ENCODE measurements at places on chromosomes 2 and 18.

DNA sequence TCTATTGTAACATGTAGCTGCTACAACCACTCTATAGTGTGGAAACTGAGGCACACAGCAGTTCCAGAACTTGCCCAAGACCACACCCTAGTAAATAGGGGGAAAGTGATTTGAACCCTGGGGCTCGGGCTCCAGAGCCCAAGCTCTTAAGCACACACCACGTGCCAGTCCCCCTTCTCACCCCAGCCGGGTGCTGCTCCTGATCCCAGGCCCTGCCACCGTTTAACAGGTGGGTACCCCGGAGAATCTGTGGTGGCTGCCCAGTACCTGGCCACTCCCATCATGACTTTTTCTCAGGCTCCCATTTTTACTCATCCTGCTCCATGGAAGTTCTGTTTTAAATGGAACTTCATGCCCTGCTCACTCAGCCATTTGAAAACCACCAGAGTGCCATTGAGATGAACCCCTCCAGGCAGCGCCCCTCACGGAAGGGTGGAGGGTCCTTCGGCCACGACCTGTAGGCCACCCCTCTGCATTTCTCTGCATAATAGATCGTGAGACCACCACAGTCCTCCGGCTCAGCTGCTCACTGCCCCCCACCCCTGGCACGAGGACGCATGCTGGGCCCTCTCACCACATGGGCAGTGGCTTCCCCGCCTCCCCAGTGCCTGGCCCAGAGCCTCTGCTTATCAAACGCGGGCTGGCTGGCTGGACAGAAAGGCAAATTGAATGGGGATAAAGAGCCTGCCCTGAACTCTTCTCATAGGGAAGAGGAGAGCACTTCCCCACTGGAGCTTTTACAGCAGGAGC, 42.1 kb downstream of the TMEM37 start:
- DNase-seq, result no peak

- DNase-seq, result no peak
Measured at GRCh38 chr2:168968342-168968741, 62.8 kb downstream of the ABCB11 start.

DNA sequence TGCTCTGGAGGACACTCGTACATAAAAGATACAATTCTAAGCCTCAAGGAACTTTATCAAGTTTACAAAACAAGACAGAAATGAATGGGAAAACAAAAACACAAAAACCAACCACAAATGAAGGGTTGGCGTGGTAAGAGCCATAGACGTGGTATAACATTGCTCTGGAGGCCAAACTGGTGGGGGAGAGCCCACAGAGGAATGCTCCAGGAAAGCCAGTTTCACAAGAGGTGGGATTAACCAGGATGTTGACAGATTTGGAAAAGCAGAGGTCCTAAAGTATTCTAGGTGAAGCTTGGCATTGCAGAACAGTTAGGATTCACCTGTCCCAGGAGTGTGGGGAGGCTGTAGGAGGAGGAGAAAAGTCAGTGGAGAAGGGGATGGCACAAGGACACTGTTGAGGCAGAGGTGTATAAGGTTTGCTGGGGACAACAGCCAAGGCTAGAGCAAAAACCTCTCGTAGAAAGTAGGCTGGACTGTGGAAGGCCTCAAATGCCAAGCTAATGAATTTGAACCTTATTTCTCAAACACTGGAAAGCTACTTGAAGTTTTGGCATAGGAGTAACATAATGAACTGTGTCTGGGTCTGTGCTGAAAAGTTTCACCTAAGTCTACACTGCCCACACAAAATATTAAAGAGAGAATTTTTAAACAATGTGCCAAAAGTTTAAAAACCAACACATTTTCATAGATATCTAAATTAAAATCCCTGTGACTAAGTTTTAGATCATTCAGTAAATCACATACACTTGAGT, 135.1 kb downstream of the THADA start:
- no peak for DNase-seq

DNA sequence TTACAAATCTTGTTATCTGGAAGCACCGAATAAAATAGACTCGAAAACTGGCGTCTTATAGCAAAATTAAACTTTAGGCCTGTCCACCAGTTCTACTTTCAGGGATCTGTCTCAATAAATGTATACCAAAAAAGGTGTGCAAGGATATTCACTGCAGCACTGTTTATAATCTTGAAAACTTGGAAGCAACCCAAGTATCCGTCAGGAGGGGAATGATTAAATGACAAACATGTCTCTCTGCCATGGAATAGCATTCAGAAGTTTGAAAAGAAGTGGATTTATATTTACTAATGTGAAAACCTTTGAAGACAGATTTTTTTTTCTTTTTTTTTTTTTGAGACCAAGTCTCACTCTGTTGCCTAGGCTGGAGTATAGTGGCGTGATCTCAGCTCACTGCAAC, 32.3 kb upstream of the SATB2 start:
- DNase-seq, result no peak

DNA sequence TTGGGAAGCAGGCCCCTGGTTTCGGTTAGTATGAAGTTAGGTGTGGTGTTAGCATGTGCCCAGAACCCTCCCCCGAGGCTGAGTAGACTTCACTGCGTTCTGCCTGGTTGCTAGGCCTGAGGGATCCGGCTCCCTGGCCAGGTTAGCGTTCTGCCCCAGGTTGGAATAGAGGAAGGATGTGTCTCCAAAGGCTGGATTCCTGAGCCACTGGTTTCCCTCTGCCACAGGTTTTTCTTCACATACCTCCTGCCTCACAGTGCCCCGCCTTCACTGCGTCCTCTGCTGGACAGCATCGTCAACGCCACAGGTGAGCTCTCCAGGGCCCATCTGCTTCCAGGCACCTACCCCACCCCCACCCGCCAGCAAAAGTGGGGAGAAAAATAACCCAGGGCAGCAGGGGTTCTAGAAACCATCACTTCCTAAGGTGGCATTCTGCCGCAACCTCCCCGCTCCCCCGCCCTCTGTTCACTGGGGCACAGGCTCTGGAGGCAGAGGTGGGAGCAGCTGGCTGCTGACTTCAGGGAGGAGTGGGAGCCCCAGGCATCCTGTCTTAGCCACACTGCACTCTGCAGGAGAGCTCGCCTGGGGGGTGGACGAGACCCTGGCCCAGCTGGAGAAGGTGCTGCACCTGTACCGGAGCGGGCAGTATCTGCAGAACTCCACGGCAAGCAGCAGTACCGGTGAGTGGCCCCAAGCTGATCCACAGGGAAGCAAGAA, 7.1 kb downstream of the PKDCC start:
- DNase-seq, result no peak

- no peak for DNase-seq
Measured at GRCh38 chr18:58388736-58389135, 240.2 kb downstream of the ALPK2 start.

DNA sequence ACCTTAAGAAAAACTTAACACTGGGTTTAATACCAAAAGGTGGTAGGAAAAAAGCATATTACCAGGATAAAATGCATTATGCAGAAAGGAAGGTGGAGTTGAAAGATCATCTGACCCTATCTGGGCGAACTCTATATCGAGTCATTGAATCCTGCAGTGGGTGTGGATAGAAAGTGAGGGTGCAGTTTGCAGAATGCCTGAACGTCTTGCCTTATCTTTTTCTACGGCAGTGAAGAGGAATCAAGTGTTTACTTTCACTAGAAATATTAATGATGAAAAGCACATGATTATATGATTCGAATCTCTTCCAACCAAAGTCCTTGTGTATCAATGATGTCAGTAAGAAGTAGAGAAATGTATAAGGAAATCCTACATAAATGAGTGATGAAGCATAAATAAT, 4.3 kb upstream of the CAVIN2 start:
- no peak for DNase-seq

DNA sequence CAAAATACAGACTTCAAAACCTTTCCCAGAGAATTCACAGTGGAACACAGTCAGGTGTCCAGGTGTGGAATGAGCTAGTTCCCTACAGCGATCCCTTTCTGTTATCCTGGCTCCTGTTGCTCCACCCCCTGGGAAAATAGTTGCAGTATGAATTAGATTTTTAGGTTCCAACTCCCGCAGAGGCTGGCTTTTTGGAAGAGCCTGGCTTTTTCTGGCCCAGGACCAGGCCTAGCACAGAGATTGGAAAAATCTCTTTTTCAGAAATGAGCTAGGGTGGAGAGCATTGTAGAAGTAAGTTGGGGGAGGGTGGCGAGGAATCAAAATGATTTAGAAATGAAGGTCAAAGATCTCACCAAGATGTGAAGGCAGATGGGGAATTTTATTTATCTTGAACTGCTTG, 27.1 kb downstream of the COL5A2 start:
- no peak for DNase-seq

- DNase-seq, result no peak
Measured at GRCh38 chr2:161943011-161943410, 131.0 kb downstream of the DPP4 start.

- DNase-seq, result no peak
Measured at GRCh38 chr2:47016172-47016913, 100.7 kb upstream of the MCFD2 start.

- no peak for DNase-seq
Measured at GRCh38 chr2:22691666-22692065, 693.3 kb upstream of the KLHL29 start.

DNA sequence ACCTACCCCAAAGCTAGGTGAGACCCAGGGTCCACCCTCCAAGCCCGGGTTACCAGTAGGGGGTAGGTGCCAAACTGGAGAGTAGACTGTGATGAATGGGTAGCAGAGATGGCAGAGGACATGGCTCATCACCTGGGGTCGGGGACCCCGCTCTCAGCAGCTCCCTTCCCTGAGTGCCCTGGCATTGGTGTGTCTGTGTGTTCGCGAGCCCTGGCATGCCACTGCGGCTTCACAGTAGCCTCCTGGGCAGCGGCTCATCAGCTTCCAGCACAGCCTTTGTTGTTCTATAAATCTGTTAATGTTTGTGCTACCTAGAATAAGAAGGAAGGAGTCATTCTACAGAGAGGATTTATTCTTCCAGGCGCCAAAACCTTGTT, 62.6 kb upstream of the ALPP start:
- DNase-seq, result no peak

- DNase-seq, result no peak
Measured at GRCh38 chr2:36707050-36707449, 10.5 kb downstream of the VIT start.

DNA sequence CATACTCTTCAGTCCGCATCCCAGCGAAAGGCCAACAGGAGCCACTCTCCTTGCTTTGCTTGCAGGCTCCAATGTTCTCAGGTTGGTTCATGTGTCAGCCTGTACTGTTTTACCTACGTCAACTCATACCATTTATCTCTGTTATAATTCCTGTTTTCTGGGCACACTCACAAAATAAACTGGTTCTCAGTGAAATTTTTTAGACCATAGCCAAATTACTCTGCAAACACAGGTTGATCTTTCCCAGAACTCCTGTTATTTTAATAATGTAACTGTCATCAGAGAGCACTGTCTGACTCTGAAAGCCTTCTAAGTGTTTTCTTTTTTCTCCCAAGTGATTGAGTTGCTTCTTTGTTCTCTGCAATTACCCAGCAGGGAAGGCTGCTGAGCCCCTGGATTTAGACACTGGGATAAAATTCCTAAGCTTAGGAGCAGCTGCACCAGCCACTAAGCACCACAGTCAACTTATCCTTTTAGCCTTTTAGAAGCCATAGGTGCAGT, 111.6 kb upstream of the PIEZO2 start:
- no peak for DNase-seq

DNA sequence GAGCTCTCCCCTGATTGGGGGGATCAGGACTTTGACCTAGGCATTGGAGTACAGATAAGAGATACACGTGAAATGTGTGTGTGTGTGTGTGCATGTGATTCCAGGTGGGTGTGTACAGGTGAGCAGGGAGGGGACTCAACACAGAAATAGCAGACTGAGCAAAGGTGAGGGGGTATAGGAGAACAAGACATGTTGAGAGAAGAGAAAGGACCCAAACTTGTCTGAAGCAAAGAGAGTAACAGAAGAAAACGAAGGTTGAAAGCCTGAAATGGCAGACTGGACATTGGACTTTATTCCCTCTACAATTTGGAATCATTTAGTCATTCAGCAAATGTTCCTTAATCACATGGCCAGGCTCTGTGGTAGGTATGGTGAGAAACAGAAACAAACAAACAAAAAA, 23.3 kb downstream of the MRO start:
- no peak for DNase-seq

DNA sequence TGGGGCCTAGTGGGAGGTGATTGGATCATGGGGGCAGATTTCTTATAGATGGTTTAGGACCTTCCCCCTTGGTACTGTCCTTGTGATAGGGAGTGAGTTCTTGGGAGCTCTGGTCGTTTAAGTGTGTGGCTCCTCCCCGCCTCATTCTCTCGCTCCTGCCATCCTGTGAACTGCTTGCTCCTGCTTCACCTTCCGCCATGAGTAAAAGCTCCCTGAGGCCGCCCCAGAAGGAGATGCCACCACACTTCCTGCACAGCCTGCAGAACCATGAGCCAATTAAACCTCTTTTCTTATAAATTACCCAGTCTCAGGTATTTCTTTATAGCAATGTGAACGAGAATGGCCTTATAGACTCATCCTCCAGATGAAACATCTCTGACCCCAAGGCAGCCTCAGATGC, 101.5 kb downstream of the KCNF1 start:
- no peak for DNase-seq

GRCh38 chr2:216164087-216164486, 54.9 kb downstream of the XRCC5 start:
- DNase-seq, result no peak

GRCh38 chr2:191318729-191319078, 73.5 kb downstream of the MYO1B start:
- no peak for DNase-seq

- DNase-seq, result no peak
Measured at GRCh38 chr2:237904831-237905599, 45.6 kb downstream of the RAMP1 start.

GRCh38 chr2:241932899-241933178, 63.3 kb downstream of the RTP5 start:
- no peak for DNase-seq

DNA sequence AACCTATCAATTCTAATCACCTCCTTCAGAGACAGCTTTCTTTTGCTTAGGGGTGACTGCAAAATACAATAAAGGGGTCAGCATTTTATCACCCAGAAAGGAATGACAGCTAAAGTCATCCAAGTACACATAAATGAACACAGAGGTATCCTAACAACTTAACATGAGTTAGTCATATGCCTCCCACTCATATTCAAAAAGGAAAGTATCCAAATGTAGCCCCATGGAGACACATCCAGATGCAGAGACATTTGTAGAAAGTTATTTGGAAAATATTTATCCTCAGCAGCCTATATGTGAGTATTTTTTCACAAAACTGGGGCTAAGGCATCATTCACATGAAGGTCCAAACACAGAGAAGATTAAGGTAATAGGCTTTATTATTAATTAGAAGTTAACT, 1579.7 kb upstream of the SLC39A10 start:
- DNase-seq, result no peak

Measured in CD4-positive, alpha-beta T cell (primary cell).